ENCODE measurements at places on chromosomes 1 and 21. TPM values are rescaled to one million over a fixed set of nuclear protein-coding genes. Genes with fewer than 3 reads are reported as not detected.

NPR1 gene
- not detected for total RNA-seq

GRIK3 gene
- not detected for total RNA-seq

CIART gene
- 5.9 TPM for total RNA-seq

OR2L2 gene
- not detected for total RNA-seq

SSU72 gene
- total RNA-seq = 58.6 TPM

FCRL6 gene
- not detected for total RNA-seq

DNA sequence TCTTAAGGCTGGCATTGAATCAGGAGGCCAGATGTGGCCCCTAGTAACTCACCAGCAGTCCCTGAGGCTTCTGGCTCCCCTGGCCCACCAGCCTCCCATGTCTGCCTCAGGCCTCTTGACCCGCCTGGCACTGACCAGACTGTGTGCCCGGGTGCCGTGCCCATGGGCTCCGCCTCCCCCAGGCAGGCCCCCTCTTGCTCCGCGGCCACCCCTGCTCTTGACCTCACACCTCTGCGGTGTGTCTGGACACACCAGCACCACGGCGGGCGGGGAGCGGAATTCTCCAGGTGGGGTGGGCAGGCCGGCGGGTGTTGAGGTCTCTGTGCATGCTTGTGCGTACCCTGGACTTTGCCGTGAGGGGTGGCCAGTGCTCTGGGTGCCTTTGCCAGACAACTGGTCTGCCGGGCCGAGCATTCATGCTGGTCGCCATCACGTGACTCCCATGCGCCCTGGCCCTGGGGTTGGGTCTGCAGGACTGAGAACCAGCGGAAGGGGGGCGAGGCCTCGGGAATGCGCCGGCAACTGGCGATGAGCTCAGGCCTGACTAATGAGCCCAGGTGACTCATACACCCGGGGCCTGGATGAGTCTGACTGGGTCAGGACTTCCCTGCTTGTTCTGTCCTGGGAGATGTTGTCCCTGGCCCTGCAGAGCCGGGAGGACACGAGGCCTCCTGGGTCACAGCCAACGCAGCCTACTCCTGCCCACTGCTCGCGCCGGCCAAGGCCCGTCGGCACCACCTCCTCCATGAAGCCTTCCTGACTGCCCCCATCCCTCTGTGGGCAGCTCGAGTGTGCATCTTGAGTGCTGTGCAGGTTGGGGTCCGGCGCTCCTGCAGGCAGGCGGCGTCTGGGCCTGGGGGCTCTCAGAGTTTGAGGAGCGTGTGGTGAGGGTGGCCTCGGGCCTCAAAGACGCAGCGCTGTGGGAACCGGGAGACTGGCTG lies 22.6 kb downstream of the COL18A1 start:
- peak; percentile 97 for DNase-seq

DNA sequence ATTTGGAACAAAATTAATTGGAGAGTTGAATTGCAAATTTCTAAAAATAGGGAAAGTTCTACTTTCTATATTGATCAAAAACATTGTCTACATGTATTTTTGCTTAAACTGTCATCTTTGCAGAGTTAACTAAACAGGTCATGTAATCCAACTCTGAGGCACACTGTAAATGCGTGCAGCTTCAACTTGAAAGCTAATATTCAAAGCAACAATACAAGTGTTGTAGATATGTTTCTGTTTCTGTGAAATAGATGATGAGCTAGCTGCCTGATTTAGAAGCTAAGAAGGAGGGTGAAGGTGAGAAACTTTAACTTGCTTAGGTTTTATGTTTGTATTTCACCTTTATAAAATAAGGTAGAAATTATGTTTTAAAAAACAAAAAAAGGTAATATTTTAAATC lies 77.2 kb downstream of the IVNS1ABP start:
- DNase-seq = no peak

DNA sequence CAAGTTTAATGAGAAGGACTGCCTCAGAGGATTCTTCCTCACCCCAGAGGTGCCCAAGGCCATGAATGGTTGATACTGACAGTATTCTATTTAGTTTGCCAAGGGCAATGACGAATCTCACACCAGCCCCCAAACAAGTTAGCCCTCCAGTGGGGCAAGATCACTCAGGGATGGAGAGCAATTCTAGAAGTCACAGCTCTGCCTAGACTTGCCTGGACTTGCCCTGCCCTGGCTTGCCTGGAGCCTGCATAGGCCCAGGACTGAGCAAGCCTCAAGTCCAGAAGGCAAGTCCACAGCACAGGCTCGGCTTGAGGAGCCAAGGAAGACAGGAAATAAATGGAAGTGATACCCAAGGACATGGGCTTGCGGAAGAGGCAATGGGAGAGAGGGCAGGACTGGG lies 39.5 kb upstream of the RGS16 start:
- no peak for DNase-seq

- DNase-seq = no peak
Observed at GRCh38 chr1:227174164-227174563, 144.1 kb downstream of the CDC42BPA start.

DNA sequence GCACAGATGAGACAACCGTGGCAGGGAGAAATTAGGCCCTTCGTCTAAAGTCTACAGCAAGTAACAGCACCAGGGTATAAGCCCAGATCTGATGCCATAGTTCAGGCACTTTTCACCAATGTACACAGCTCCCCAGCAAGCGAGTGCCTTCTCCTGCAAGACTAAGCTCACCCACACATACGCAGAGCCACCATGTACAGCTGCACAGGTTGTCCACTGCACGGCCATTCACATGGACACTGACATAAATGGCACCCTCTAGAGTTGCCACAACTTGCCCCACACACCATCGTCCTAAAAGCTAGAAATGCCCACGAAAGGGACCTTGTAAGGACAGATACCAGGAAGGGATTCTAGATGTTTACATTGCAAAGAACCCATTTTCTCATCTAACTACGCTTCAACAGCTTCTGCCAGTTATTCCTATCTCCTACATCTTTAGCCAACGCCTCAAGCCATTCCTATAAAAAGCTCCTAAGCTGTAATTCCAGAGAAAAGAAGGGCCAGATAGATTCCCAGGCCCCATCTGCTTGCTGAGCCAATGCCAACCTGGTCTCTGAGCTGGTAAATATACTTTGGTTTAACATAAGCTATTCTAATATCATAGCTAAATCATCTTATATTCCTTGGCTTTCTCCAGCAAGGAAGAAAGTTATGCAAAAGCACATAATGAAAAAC lies 174.0 kb upstream of the KAZN start:
- no peak for DNase-seq

DNA sequence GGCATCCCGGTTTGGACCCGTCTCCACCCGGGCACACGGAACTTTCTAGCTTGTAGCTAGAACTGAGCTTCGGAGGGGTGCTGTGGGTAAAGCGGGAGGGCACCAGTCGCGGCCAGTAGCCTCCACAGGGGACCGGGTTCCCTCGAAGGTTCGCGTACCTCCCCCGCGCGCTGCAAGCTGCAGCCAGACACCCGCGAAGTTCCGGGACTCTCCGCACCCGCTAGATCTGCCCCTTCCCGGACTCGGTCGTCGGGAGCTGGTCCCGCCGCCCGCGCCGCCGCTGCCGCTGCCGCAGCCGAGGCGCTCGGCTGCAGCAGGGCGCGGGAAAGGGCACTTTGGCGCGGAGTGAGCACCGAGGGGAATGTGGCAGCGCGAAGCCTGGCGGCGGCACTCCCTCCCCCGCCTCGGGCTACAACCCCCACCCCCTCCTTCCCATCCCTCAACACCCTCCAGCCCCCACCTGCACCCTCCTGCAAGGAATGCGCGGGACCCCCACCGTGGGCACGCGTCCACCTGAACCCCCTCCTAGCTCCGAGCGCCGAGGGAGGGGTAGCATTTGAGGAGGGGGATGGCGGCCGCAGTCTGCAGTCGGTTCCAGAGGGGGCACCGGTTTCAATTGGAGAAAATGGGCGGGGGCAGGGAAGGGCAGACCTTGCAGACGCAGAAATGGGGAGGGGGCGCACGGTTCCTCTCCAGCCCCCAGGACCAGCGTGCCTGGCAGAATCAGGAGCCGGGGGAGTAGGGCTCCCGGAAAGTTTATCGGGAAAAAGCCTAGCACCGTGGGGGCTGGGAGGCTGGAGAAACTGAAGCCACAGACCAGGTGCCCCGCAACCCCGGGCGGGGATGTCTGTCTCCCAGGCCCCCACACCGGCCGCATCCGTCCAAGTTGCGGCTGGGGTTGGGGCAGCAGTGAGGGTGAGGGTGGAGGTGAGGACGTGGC lies 968 bp downstream of the CSMD2 start:
- DNase-seq = no peak

DNA sequence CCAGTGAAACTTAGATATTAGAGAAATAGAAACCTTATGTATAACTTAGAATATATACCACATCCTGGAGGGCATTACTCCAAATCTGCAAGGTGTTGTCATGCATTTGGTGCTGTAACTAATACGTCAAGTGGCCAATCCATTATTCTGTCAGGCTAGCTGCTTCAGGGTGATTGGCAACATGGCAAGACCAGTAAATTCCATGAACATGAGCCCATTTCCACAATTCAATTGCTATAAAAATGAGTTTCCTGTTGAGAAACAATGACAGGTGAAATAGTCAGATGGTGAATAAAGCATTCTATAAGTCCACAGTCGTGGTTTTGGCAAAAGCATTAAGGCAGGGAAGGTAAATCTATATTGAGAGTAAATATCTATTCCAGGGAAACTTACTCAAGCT lies 566.0 kb downstream of the ADGRL2 start:
- DNase-seq = no peak

DNA sequence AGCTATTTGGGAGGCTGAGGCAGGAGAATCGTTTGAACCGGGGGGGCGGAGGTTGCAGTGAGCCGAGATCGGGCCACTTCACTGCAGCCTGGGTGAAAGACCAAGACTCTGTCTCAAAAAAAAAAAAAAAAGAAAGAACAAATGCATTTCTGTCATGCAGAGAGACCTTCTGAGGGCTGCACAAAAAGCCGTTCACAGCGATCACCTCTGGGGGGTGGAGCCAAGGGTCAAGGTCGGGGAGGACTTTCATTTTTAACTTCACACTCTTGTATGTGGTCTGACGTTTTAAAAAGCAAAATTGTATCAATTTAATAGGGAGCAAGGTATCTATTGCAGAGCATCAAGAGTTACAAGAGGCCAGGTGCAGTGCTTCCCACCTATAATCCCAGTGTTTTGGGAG lies 26.6 kb upstream of the CLDN14 start:
- DNase-seq = no peak

DNA sequence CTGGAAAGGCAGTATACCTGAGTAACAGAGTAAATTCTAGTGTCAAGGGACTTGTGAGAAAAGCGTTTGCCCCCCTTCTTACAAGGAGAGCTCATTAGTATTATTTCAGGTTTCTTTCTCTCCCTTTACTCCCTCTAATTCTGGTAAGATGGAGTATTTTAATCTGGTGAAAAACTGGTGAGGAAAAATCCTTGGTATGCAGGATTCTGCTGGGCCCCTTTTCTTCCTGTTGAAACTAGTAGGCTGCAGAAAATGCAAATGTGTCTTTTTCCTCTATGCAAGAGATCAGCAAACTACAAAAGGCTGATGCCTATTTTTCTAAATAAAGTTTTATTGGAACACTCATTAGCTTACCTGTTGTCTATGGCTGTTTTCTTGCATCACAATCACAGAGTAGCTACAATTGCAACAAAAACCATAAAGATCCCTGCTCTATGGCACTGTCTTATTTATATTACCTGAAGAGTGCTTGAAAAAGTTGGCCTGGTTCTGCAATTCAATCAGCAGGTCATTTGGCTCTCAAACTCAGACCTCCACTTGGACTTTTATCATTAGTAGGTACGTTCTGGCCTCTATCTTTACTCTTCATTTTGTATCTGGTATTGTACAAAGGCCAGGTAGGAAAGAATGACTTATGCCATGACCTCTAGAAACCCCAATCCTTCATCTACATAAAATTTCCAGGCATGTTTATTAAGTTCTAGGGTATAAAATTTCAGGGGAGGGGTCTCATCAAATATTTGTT lies 109.6 kb downstream of the AKT3 start:
- DNase-seq = no peak

DNA sequence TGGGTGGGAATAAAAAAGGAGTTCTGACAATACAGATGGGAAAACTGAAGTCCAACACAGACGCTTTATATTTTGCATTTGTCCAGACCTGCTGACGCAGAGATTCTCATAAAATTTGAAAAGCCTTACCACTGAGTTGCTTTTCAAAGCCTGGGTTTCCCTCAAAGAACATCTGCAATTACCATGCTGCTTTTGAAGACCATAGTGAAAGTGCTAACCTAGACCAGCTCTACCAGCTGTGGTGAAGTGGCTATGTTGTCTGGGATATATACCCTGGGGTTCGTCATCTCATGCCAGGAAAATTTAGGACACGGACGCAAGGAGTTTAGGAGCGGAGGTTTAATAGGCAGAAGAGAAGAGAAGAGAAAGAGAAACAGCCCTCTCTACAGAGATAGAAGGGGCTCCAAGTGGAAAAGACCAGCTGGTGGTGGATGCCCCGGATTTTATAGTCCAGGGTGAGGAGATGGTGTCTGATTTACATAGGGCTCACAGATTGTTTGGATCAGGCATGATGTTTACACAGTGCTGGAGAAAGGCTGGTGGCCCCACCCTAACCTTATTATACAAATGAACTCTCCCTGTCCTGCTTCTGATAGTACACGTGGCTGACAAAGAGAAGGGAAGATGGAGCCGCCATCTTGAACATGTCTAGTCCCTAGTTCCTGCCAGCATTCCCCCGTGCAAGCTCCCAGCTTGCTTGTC lies 73.8 kb downstream of the AK4 start:
- DNase-seq = no peak

GRCh38 chr1:193285641-193286040 lies 99.2 kb upstream of the B3GALT2 start:
- no peak for DNase-seq

DNA sequence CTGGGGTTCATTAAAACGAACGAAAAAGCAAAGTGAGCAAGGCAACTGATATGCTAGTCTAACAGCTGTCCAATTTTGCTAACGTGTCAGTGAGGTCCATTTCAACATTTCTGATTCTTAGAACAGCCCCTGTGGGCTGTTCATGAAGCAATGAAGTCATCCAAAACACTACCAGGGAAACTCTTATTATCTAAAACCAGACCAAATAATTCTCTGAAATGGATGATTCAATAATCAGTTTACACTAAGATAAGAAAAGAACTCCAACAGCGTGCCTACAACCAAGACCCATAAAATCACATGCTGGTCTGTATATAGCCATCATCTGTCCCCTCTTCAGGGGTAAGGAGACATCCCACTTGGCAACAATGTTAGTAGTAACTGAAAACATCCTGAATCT lies 122.7 kb downstream of the TGFBR3 start:
- no peak for DNase-seq

GRCh38 chr21:29287383-29287782 lies 11.3 kb upstream of the BACH1 start:
- no peak for DNase-seq

GRCh38 chr1:19654886-19655717 lies 9.6 kb upstream of the HTR6 start:
- no peak for DNase-seq
